ENCODE measurements at places on chromosomes 6 and 20.

DNA sequence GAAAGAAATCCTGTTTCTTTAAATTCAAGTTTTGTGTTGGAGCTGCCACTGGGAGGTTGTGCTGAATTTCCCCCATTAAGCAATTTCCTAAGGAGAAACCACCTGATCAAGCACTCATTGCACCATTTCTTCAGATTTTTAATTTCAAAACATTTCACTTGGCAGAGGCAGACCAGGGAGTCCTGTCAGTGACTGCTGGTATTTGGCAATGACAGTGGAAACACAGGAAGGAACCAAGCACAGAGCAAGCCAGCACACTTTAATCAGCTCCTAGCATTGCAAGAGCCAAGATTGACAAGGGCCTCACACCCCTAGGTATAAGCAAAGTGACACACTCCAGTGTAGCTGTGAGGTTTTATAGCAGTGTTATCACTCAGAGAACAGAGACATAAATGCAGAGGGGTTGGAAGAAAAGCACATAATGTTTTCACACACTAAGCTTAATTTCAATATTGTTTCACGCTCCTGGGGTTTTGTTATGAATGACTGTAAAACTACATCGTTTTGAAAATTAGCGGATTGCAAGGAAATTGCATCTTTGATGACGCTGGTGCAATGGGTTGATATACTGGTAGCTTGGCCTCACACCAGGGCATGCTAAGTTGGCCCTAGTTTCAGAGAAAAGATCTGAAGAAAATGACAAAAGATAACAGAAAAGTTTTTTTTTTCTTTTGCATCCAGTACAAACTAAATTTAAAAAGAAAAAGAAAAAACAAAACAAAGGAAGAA, 768.4 kb downstream of the TFAP2A start:
- DNase-seq, result no peak

DNA sequence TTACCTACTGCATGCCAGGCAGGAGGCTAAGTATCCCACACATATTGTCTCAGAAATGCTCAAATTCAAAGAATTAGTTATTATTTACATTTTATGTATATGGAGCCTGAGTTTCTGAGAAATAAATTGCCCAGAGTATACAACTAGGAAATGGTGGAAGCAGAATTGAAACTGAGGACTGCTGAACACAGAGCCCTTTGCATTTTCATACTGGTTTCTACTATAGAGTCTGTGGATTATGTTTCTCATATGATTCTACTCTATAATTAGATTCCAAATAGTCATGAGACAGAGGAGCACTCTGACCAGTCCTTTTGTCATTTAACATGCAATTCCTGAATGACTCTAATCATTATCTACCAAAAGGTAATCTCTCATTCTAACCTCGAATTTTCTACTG, 254.3 kb downstream of the LMBRD1 start:
- no peak for DNase-seq

GRCh38 chr6:41066867-41067304, 5.3 kb downstream of the OARD1 start:
- peak; percentile 59 for DNase-seq

DNA sequence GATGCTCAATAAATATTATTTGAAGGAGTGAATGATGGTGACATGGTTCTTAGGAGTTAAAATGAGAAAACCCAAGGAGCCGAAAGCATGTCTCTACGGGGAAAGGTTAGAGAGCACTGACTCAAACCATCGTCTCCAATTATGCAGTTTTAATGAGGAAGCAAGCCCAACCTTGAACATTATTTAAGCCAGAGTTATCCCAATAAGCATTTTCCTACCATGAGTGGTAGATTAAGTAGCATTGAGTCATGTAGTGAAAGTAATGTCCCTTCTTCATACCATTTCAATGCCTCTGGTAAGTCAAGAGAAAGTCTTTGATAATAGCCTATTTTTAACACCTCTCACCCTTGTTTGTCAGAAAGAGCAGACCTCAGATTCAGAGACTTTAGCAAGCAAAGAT, 13.5 kb downstream of the TSHZ2 start:
- DNase-seq, result no peak

DNA sequence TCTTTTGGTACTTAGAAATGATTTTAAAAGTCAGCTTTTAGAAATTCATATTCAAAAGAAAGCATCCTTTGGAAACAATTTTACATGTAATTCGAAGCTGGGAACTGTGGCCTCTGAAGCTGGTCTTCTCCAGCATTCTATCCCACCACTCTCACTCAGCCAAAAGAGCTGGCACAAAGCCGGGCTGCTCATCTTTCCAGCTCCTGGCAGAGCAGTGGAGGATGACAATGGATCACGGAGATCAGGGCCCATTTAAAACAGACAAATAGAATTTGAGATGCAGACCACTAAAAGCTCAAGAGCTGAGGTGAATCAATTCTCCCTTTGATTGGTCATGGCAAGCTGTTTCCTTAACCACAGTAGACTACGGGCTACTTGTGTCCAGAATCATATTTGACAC, 60.6 kb downstream of the OTOR start:
- no peak for DNase-seq

GRCh38 chr6:106648651-106649308, 19.4 kb downstream of the QRSL1 start:
- no peak for DNase-seq

- no peak for DNase-seq
Measured at GRCh38 chr20:41147767-41148191, 10.4 kb downstream of the PLCG1 start.

GRCh38 chr20:4020256-4020655, 4.9 kb upstream of the RNF24 start:
- no peak for DNase-seq

GRCh38 chr20:16596991-16597390, 23.7 kb upstream of the KIF16B start:
- DNase-seq, result no peak

DNA sequence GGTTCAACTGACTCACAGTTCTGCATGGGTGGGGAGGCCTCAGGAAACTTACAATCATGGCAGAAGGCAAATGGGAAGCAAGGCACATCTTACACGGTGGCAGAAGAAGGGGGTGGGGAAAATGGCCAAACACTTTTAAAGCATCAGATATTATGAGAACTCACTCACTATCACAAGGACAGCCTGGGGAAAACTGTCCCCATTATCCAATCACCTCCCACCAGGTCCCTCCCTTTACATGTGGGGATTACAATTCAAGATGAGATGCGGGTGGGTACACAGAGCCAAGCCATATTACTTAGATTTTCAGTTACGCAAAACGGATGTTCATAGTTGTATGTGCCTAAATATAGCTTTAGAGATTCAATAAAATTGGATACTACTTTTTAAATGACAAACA, 25.6 kb downstream of the CYP39A1 start:
- DNase-seq, result no peak

DNA sequence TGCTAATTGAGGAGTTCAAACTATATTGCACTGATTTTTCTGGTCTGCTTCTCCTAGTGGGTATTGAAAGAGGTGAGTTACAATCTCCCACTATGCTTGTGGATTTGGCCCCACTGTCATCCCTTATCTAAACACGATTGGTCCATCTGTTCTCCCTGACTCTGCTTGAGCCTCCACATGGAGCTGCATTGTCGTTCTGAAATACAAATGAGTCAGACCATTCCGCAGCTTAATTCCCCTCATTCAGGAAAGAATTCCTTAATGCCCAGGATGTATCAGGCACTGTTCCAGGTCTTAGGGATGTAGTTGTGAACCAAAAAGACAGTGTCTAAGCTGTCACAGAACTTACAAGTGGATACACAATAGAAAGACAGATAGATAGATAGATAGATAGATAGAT, 461.9 kb downstream of the QKI start:
- DNase-seq, result no peak

GRCh38 chr6:105884011-105884410, 202.1 kb upstream of the PRDM1 start:
- DNase-seq, result no peak

- no peak for DNase-seq
Measured at GRCh38 chr6:167093922-167094432, 28.9 kb upstream of the CCR6 start.

DNA sequence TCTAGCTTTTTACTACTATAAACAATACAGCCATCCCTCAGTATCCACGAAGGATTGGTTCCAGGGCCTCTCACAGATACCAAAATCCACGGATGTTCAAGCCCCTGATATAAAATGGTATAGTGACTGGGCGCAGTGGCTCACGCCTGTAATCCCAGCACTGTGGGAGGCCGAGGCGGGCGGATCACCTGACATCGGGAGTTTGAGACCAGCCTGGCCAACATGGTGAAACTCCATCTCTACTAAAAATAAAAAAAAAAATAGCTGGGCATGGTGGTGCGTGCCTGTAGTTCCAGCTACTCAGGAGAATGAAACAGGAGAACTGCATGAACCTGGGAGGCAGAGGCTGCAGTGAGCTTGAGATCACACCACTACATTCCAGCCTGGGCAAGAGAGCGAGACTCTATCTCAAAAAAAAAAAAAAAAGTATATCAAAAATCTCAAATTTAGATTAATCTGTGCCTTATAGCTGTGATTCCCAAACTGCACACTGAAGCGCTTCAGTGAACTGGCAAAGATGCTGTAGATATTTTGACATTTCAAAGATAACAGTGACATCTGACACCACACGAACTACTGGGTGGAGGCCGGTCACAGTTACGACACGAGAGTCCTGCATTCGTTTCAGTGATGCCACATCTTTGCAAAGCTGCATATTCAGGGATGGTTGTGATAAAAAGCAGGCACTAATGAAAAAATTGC, 38.3 kb downstream of the MRS2 start:
- no peak for DNase-seq

- no peak for DNase-seq
Measured at GRCh38 chr6:161674930-161675682, 401.2 kb upstream of the AGPAT4 start.

GRCh38 chr6:122145741-122146240, 253.7 kb upstream of the HSF2 start:
- DNase-seq, result no peak

- no peak for DNase-seq
Measured at GRCh38 chr20:57884956-57885355, 175.1 kb upstream of the PMEPA1 start.

DNA sequence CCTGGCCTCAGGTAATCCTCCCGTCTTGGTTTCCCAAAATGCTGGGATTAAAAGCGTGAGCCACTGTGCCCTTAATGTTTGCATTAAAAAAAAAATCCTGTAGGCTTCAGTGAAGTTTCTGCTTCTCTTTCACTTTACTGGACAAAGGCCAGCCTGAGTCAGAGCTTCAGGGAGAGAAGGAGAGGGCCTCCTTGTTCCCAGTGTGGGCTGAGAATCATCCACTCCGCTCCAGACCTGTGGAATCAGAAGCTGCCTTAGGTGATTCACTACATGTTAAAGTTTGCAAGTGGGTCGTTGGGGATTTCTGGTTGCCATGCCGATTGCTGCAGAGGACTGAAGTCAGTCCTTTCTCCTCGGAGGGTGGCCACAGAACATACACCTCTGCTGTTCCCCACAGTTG, 113.3 kb upstream of the EEF1E1 start:
- DNase-seq, result no peak

DNA sequence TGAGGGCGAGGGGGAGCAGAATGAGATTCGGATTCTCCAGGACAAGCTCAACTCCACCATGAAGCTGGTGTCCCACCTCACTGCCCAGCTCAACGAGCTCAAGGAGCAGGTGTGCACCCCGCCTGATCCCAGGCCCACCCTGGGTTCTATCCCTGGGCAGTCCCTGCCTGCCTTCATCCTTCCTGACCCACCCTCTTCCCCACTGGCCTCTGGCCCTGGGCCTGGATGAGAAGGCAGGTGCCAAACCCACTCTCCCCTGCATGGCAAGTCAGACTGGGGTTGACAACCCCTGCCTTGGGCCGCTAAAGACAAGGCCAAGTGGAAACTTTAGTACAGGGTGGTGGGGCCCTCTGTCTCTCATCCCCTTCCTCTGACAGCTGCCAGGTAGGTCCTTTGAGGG, 16.5 kb downstream of the UQCC2 start:
- no peak for DNase-seq

DNA sequence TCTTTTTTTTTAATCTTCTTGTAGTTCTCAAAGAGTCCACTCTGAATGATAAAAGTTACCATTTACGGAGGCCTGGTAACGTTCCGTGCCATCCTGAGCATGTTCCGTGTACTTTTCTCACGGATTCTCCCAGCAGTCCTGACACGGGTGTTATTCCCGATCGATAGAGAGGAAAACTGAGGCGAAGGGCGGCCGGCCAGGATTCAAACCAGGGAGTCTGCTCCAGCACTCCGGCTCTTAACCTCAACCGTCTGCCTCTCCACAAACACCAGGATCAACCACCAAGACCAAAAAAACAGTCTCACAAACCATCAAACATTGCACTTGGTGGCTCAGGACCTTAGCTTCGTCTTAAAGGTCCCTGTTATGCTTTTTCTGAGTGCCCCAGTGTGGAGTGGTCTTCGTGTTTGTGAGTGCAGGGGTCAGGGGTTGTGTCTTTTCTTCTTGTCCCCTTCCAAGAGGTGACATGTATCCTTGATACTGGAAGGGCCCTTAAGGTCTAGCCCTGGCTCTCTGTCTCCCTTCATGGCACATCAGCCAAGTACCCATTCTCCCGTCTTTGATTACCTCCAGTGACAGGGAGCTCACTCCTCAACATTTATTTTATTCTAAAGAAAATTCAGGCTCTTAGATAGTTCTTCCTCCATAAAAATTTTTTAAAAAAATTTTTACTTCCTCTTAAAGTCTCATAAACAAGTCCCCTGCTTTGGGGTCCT, 35.1 kb downstream of the SRC start:
- no peak for DNase-seq

- DNase-seq, result no peak
Measured at GRCh38 chr6:167663316-167663715, 163.4 kb upstream of the AFDN start.

GRCh38 chr20:32152421-32153155, 43.1 kb downstream of the TM9SF4 start:
- DNase-seq, result no peak

GRCh38 chr20:4873396-4873795, 127.9 kb downstream of the SLC23A2 start:
- no peak for DNase-seq

DNA sequence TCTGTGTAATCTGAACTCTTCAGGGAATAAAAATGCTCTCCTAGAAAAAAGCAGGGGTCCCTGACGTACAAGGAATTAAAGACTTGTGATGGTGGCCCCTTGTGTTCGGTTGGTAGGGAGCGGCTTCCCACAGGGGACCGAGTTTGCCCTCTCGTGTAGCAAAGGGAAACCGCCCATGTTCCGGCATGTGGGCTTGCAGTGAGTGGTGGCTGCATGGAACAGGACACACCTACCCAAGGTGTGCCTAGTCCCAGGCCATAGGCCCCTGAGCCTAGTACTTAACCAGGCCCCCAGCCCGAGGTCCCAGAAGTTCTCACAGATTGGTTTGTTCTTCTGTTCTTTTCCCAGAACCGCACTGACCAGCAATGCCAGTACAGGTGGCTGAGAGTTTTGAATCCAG, 15.5 kb downstream of the MYBL2 start:
- no peak for DNase-seq

Measured in SHP77 (cell line).